NCI-H524 treated with DMSO at 0.1 percent for 48 hours (cell line): ENCODE measurements at places on chromosomes 3 and 15.

DNA sequence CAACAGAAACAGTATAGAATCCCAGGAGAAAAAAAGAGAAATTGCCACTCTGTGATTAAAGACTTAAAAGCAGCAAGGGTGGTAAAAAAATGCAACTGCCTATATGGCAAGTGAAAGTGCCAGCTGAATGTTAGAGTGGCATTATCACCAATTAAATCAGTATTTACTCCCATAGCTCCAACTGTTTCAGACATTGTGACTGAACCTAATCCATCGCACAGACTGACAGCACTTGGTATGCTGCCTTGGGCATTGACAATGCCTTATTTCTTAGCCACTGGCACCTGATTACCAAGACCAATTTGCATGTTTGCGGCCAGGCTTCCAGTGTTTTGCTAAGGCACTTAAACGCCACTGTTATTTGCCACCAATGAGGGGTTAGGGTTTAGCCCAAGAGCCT lies 201.9 kb upstream of the NECTIN3 start:
- DNase-seq = no peak

GRCh38 chr3:41202834-41203345 lies 3.6 kb downstream of the CTNNB1 start:
- DNase-seq = no peak

DNA sequence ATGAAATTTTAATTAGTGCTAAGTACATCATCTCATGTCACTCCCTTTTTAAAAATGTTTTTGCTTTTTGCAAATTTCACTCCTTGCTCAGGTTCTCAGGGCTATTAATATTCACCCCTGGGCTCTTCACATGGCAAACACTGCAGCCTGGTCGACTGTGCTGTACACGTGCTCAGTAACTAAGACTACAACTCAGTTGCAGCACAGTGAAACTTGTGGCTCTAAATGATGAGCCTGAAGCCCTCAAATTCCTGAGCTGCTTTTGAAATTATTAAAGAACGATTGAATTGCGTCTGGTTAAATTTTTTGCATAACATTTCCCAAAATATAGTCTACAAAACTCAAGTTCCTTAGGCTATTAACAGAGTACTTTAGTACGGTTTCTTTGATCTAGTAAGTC lies 159.3 kb upstream of the C2CD4B start:
- no peak for DNase-seq

- DNase-seq = no peak
These were observed 18.6 kb downstream of the DUOX1 start for GRCh38 chr15:45148076-45149059.

- DNase-seq = peak; percentile 96
These were observed 39.3 kb downstream of the C2CD4B start for GRCh38 chr15:62125773-62126172.

DNA sequence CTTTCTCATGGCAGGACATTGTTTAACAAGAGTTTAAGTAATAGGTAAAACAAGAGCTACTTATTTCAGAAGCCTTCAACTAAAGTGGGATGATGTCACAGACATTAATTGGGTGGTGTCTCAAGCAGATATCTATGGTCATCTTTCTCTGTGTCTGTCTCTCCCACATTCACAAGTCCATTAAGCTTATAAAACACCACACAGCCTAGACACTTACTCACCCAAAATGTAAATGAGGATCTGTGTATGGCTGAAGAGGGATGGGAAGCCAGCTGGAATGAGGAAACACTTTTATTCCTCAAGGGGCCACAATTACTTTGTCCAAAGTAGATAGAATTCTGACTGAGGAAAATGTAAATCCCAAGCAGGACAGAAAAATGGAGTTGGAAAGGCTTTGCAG lies 183.8 kb downstream of the THRB start:
- DNase-seq = no peak

- no peak for DNase-seq
These were observed 3.3 kb upstream of the PSMD2 start for GRCh38 chr3:184295771-184296170.

GRCh38 chr3:16329036-16329825 lies 64.2 kb downstream of the OXNAD1 start:
- DNase-seq = no peak

DNA sequence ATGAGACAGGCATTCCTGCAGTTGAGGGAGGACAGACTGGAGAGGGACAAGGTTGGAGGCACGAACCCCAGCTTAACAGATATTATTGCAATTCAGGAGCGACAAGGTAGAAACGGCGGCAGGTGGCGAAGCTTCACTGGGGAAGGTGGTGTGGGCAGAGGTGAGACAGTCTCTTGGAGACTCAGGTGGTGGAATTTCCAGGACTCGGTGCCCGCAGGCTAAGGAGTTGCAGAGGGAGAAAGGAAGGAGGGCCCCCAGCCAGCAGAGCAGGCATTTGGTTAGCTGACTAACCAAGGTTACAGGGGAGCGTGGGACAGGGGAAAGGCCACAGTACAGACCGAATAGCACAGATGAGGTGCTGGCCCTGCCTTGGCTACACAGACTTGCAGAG lies 3.0 kb downstream of the FAM174B start:
- no peak for DNase-seq

DNA sequence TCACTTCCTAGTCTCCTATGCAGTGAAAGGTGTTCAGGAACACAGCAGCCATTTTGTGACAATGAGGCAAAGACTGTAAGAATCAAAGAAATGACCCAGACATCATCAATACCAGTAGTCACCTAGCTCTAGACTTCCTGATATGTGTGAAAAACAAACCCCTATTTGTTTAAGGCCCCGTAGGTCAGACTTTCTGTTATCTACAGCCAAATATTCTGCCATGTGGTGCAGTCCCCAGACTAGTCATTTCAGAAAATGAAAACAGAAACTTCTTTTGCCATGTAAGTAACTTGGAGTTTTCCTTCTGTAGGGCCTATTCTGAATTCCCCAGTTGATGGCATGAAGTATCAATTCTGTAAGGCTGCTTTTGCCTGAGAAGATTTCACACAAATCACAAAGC lies 181.7 kb upstream of the SNTN start:
- no peak for DNase-seq

DNA sequence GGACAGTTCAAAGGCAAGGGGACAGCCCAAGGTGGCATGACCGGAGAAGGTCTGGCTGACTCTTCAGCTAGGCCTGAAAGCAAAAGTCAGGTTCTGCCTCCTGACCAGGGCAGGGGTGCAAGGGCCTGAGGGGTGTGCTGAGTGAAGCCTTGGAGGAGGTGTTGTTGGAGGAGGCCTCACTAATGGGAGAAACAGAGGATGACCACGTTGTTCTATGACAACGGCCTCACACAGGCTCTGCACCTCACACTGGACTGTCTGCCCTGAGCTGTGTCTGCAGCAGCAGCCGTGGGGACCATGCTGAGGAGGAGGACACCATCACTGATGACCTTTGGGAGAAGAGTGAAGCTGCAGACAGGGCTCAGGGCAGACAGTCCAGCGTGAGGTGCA lies 116.9 kb upstream of the ABHD17C start:
- DNase-seq = no peak

- DNase-seq = no peak
These were observed 537 bp downstream of the GRAMD2A start for GRCh38 chr15:72197041-72197459.

GRCh38 chr3:10527295-10528001 lies 22.1 kb upstream of the ATP2B2 start:
- DNase-seq = no peak

- no peak for DNase-seq
These were observed 25.4 kb downstream of the PHLDB2 start for GRCh38 chr3:111884411-111885018.

DNA sequence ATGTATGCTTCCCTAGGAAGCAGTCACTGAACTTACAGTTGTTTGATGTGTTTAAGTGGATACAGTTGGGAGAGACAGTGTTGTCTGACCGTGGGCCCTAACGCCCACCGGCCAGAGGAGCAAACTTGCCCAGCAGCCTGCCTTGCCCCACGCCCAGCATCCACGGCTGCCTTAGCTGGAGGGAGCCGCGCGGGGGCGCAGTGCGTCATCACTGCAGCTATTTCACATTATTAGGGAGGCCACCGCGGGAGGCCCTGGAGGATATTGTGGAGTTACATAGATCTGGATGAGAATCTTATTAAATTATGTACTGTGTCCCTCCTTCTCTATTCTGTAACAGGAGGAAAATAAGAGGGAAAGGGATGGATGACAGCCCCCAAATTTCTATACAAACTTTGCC lies 267.2 kb downstream of the GABRG3 start:
- no peak for DNase-seq

DNA sequence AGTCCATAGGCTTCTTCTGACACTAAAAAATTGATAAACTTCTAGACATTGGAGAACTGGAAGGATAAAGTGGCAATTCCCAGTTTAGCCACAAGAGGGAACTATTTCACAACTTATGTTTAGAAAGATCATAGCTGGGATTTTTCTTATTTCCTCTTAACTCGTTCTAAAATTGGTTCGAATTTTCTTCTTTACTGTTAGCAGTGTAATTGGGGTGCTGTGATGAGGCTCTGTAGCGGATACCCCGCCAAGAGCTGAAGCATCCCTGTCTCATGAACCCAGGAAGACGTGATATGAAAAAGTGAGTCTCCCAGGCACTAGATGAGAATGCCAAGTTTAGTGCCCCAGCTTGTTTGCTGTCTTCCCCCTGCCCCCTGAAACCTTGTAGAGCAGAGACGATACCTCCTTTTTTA lies 85.1 kb downstream of the PDCD6IP start:
- DNase-seq = no peak

DNA sequence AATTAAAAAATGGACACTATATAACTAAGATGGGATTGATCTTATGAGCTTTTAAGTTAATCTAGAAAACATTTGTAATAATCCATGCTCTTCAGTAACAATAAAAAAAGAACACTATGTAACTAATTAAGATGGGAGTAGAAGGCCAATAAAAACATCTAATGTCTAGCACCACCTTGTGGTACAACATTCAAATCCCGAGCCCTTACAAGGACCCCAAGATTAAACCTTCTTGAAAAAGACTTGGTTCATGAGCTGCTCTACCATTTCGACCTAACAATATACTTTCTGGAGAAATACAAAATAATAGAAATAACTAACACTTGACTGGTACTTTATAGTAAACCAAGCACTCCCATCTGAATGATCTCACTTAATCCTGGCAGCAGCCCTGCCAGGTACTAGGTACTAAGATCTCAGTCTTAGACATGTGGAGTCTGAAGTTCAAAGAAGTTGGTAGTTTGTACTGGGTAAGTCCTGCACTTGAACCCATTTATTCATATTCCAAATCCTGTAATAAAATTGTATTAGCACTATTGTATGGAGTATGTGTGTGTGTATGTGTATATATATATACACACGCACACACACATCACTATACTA lies 21.8 kb downstream of the METTL6 start:
- no peak for DNase-seq

DNA sequence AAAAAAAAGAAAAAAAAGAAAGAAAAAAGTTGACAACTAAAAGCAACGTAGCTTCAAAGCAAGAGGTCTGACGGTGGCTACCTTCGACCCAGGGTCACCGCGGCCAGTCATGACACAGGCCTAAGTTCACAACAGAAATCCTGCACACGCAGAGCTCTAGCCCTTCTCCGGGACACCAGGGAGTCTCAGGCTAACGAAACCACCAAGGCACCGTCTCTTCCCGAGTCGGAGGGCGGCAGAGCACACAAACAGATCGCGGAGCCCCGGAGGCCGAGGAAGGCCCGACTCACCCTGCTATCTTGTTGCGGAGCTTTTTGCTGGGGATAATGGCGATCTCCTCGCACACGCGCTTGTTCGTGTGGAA lies 584 bp downstream of the RPS17 start:
- no peak for DNase-seq

GRCh38 chr3:143755978-143756377 lies 92.3 kb downstream of the SLC9A9 start:
- no peak for DNase-seq

DNA sequence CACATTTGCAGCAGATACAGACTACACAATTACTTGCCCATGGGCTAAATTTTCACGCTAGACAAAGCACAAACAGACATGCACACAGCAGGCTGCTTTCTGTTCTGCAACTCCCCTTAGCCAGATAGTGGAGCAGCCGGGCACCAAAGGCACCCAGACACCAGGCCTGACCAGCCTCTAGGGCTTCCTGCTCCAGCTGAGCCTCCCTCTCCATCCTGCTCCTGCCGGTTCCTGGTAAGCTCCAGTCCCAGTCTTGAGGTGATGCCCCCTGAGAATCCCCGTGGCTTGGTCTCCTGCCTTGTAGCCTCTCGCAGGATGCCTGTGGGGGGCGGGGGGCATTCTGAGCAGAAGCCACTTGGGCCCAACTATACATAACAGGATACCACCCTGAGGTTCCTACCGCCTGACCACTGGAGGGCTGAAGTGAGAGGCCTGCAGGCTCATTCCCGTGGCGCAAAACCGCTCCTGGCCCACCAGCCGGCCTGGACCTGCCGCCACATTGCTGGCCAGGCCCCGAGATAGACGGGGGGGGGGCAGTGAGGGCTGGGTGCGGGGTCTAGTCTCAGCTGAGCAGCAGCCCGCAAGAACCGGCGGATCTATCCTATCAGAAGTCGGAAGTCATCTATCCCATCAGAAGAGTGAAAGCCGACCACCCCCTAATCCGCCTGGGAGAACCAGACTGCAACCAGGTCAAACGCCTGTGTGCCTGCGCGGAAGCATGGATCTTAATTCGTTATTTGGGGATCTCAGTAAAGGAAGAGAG lies 3.9 kb downstream of the FOXL2 start:
- no peak for DNase-seq

GRCh38 chr15:51307811-51308210 lies 30.6 kb downstream of the CYP19A1 start:
- DNase-seq = no peak

GRCh38 chr3:197597335-197597734 lies 41.6 kb upstream of the BDH1 start:
- no peak for DNase-seq

- no peak for DNase-seq
These were observed 36.4 kb downstream of the RLBP1 start for GRCh38 chr15:89184886-89185526.

DNA sequence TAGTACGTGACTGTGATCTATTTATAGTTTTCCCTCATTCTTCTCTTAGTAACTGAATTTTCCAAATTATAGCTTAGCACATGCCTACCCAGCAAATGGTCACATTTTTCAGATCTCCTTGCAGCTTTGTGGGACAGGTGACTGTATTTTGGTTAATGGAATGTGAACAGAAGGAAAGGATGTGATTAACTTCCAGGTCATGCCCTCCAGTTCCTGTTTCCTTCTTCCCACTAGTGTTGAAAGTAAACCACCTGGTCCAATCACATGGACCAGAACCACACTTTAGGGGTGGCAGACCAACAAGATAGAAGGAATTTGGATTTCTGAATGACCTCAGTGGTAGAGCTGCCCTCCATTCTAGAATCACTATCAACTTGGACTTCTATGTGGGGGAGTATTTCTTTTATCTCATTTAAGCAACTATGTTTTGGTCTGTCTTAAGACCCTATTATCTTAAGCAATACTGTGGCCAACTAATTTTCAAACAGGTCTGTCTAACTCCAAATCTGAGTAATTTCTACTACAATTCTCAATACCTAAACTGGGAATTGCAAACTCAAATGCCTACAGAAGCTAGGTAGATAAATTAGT lies 76.0 kb upstream of the TSC22D2 start:
- DNase-seq = no peak

- DNase-seq = no peak
These were observed 61.1 kb downstream of the SCN11A start for GRCh38 chr3:38990621-38991020.
